ENCODE measurements at places on chromosomes 1 and 21.
A peak's percentile ranks its signal among the peaks of the same experiment; 100 is the strongest.

DNA sequence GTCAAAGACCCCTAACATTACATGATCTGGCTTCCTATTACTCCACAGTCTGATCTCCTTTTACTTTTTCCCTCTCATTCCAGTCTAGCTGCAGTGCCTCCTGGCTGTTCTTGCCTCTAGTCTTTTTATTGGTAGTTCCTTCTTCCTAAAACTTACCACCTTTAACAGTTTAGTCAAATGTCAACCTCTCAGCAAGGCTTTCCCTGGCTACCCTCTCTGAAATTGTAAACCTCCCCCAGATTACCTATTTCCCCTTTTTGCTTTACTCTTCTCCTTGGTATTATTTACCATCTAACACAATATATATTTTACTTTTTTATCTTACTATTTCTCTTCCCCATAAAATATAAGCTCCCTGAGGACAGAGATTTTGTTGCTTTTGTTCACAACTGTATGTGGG is 129.6 kb downstream of the CLEC20A start:
- DNase-seq, result no peak

GRCh38 chr1:179968284-179968993 is 13.8 kb downstream of the CEP350 start:
- no peak for DNase-seq

- DNase-seq, result no peak
Measured at GRCh38 chr1:224726441-224727182, 110.5 kb downstream of the CNIH3 start.

- no peak for DNase-seq
Measured at GRCh38 chr1:89221341-89221740, 22.6 kb upstream of the GBP4 start.

GRCh38 chr1:154772056-154772455 is 98.0 kb downstream of the KCNN3 start:
- DNase-seq, result no peak

DNA sequence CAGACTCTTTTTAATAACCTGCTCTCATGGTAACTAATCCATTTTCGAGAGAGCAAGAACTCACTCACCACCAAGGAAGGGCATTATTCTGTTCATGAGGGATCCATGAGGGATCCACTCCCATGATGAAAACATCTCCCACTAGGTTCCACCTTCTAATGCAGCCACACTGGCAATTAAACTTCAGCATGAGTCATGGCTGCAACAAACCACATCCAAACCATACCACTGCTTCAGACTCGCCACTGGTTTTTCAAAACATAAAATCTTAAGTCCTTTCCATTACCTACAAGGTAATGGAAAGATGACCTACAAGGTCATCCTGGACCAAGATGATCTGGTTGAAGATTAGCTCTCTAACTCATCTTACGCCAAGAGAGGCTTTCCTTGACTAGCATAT is 405.1 kb downstream of the VAV3 start:
- DNase-seq, result no peak

GRCh38 chr1:91548376-91549040 is 47.9 kb downstream of the CDC7 start:
- peak; percentile 55 for DNase-seq

- no peak for DNase-seq
Measured at GRCh38 chr21:29405503-29406122, 106.9 kb downstream of the BACH1 start.

GRCh38 chr1:30756545-30757351 is 826 bp downstream of the LAPTM5 start:
- peak; percentile 49 for DNase-seq

DNA sequence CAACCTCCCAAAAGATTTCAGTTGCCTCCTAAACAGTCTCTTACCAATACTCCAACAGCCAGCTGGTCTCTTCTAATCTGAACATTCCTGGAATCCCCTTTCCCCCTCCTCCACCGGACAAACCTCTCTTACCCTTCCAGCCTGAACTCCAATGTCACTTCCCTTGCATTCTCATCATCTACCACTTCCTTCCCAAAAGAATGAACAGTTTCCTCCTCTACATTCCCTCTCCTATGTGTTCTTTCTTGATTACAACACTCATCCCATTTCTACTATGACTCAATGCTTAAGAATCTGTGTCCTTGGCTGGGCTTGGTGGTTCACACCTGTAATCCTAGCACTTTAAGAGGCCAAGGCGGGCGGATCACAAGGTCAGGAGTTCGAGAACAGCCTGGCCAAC is 417.1 kb downstream of the SETD4 start:
- no peak for DNase-seq

DNA sequence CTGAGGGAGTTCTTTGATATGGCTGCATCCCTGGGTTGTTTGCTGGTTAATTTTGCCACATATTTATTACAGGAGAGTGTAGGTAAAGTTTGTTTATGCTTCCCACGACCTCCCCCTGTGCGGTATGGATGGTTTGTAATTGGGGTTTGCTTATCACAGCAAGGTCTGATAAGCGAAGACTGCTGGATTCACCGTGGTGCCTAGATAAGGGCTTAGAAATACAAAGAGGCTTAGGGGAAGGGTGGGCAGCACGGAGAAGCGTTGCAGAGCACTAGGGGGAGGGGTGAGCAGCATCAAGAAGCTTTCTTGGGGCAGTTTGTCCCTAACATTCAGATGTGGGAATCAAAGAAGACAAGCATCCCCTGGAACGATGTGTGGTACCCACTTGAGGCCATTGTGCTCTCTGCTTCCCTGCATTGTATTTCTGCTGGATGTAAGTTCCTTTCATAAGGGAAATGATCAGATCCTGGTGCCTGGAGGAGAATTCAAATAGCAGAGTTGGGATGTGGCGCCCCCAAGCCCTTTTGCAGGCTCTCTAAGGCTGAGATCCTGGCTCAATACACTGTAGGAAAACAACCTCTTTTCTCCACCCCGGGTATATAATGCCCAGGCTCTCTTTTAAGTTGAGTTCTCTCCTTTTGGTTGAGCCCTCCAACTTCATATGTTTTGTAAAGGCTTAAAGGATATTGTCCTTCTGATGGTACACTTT is 598.1 kb upstream of the ADGRL4 start:
- DNase-seq, result no peak

- DNase-seq, result no peak
Measured at GRCh38 chr1:233278631-233279030, 16.9 kb downstream of the PCNX2 start.

GRCh38 chr1:66731170-66731865 is 20.9 kb upstream of the DYNLT5 start:
- peak; percentile 35 for DNase-seq

GRCh38 chr1:147837964-147838292 is 64.7 kb upstream of the GJA8 start:
- DNase-seq, result no peak

- DNase-seq, result peak; percentile 62
Measured at GRCh38 chr1:203480525-203481084, 5.0 kb downstream of the PRELP start.

DNA sequence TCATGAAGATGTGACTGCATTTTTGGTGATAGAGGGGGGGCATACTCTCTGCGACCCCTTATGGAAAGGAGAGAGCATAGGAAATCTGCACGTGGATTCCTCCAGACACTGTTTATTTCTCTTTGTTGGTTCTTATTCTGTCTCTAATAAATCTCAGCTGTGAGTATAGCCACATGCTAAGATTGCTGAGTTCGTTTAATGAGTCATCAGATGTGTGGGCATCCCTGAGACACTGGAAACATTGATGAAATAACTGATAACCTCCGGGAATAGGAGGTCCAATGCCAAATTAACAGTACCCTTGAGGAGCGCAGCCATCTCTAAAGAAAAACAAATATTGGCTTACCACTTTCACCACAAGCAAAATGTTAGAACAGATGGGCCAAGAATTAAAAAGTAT is 880.2 kb upstream of the NEGR1 start:
- DNase-seq, result no peak

DNA sequence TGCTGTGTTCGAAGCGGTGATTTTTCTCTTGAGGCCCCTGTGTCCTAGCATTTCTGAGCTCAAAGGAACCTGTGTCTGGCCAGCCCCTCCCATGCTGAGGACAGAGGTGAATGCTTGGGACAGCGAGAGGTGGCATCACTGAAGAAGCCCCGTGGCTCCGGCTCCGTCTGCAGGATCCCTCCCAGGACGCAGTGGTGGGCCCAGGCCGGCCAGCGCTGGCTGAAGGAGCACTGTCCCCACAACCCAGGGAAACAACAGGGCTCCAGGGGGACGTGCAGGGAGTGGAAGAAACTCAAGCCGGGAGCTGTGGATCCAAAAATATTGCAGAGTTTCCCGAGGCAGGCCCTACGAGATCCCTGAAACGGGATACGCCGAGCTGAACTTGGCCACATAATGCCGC is 164.0 kb upstream of the ARHGEF16 start:
- DNase-seq, result no peak

DNA sequence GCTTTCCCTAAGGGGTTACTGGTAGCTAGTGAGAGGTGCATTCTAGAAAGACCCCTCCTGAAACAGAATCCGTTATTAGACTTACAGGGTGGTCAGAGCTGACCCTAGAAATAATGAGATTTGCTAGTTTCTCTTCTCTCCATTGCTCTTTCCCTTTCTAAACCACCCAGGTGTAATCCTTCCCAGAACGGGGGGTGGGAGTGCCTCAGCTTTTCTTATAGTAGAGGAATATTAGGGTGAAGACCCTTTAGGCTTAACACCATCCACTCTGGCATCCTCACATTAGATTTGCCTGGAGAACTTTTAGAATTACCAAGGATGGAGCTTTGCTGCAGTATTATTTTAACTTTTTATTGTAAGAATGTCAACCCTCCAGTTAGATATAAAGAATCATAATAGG is 49.4 kb downstream of the CAPN9 start:
- DNase-seq, result no peak

DNA sequence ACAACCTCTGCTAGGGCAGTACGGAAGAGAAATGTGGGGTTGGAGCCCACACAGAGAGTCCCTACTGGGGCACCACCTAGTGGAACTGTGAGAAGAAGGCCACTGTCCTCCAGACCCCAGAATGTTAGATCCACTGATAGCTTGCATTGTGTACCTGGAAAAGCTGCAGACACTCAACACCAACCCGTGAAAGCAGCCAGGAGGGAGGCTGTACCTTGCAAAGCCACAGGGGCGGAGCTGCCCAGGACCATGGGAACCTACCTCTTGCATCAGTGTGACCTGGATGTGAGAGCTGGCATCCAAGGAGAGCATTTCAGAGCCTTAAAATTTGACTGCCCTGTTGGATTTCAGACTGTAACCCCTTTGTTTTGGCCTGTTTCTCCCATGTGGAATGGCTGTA is 85.5 kb downstream of the USP25 start:
- DNase-seq, result no peak

GRCh38 chr1:91345395-91346005 is 59.1 kb downstream of the HFM1 start:
- peak; percentile 76 for DNase-seq

GRCh38 chr1:200969726-200970561 is 53.6 kb downstream of the KIF21B start:
- DNase-seq, result no peak

GRCh38 chr1:101137144-101138126 is 99.4 kb upstream of the S1PR1 start:
- DNase-seq, result peak; percentile 65

DNA sequence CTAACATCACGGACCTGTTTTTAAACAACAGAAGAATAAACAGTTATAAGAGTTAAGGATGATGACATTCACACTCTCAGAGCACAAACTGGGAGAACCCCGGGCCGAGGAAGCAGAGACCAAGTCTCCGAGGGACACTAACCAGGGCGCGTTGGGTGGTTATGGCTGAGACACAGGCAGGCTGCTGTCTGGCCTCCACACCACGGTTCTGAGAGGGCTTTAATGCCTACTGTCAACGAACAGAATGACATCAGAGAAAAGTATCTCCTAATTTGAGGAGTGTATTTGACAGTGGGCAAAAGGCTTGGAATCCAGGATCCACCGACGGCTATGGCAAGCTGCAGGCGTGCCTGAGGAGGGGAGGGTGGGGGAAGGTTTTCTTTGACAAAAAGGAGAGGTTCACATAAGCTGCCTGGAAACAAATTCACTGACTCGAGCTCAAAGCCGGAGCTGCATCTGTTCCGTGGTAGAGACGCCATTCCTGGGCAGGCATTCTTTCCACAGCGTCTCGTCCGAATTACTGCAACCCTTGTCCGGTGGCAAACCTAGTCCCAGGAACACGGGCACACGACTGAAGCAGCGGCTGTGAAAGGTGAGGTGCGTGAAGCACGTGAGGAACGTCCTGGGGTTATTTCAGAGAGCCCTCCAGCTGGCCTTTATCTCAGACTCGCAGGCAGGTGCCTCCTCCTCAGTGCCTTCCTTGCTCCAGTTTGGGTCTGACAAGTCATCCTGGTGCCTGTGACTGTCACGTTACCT is 9.4 kb downstream of the POFUT2 start:
- no peak for DNase-seq

DNA sequence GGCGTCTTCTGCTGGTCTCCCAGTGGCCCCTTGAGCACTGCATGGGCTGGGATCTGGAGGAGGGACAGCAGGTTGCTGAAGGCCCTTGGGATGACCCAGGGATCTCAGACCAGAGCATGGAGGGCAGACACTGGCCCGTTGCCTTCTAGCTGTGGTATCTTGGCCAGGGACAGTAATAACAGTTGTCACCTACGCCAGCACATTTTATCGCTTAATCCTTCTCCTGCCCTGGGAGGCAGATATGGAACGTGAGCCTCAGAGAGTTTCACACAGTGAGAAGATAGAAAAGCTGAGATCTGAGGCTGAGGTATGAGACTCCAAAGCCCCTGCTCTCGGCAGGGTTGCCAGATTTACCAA is 40.1 kb upstream of the RD3 start:
- no peak for DNase-seq
